CD8-positive, alpha-beta T cell (primary cell): ENCODE measurements at places on chromosomes 6 and 20.

DNA sequence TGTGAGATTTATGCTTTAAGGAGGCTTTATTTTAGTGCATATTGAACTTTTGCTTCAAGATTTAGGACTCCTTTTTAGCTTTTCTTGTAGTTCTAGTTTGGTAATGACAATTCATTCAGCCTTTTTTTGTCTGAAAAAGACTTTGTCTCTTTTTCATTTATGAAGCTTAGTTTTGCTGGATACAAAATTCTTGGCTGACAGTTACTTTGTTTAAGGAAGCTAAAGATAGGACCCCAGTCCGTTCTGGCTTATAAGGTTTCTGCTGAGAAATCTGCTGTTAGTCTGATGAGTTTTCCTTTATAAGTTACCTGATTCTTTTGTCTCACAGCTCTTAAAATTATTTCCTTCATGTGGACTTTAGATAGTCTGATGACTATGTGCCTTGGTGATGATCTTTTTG, 142.8 kb upstream of the B3GAT2 start:
- DNase-seq: no peak

DNA sequence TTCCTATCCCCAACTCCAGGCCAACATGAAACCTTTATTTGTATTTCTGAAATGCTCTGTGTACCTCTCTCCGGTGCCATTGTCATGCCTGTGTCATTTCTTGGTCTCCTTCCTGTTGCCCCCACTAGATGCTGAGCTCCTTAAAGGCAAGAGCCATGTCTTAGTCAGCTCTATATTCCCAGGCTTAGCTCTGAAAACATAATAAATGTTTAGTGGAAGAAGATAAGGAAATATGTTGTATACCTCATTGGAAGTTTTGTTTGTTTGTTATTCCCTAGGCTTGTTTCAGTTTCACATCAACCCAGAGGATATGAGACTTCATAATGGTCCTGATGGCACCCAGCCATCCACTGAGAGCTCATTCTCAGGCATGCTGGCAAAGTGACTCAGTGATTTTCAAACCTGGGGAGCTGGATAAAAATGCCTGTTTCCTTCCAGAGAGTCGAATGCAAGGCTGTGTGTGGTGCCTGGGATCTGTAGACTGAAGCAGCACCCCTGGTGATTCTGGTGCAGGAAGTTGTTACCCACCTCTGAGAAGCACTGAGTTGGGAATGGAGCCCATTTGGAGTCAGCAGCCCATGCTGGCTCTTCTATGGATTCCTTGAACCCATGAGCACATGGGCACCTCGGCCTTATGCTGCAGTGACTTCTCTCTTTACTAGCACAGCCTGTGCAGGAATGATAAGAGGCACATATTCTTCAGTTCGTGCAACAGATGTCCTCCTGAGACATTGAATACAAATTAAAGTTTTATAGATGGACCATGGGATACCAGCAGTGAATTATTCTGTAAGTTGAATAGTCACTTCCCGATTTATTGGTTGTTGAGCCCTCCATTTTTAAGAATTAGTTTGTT, 205.2 kb downstream of the FARS2 start:
- DNase-seq: no peak

GRCh38 chr6:16619777-16620176, 141.5 kb downstream of the ATXN1 start:
- no peak for DNase-seq

- DNase-seq: no peak
Observed at GRCh38 chr6:32058511-32058963, 20.3 kb downstream of the CYP21A2 start.

- no peak for DNase-seq
Observed at GRCh38 chr6:6890400-6890858, 217.3 kb upstream of the RREB1 start.

- no peak for DNase-seq
Observed at GRCh38 chr6:47200536-47201334, 109.0 kb downstream of the TNFRSF21 start.

- no peak for DNase-seq
Observed at GRCh38 chr6:113632220-113632864, 224.8 kb upstream of the MARCKS start.

- DNase-seq: no peak
Observed at GRCh38 chr6:112033791-112034615, 19.9 kb upstream of the CCN6 start.

- no peak for DNase-seq
Observed at GRCh38 chr20:36101192-36101591, 53.3 kb upstream of the EPB41L1 start.

DNA sequence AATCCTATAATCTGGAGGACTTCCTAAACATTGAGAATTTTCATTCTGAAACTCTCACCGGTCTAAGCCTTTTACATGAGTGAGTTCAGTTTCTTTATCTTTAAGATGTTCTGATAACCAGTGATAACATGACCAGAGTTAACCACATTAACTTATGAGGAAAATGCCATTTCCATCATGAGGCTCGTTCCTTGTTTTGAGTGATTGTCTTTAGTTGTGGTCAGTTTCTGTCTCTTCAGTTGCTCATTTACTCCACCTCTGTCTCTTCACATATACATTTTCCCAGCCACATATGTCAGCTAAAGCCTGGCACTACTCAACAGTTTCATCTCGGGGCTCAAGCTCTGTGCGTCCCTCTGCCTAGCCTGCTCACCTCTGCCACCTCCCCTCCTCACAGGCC, 70.4 kb downstream of the JAG1 start:
- DNase-seq: no peak

DNA sequence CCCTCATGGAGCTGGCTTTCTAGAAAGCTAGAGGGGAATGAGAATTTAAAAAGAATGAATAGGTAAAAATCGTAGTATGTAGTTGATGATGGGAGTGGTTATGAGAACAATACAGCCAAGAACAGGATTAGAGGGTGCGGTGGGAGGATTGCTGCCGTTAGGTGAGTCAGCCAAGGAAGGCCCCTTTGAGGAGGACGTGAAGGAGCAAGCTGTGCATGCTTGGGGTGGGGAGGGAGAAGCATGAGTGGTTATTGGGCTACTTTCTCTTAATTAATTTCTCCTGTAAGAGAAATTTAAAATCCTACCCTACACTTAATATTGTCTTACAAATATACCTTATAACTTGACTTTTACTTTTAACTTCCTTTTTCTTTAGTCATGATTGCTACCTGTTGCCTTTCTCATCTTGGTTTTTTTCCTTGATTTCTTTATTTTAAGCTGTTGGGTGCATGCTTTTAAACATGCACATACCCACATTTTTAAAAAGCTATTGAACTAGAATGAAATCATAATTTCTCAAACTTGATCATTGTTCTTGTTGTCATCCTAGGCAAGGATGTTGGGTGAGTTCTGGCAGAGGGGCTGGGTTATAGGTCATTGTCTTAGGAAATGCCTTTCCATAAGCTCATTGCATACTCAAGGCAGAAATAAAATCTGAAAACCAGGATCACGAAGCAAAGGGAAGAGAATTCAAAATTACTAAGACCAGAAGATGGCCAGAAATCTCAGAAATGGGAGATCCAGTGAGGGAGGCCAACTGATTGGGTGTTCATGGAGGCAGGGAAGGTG, 114.5 kb downstream of the TCP11 start:
- DNase-seq: no peak

GRCh38 chr6:169326067-169326799, 72.6 kb upstream of the THBS2 start:
- no peak for DNase-seq

GRCh38 chr6:125524356-125524755, 222.6 kb upstream of the HDDC2 start:
- DNase-seq: no peak

- DNase-seq: no peak
Observed at GRCh38 chr20:23203310-23203709, 117.2 kb upstream of the CD93 start.

GRCh38 chr20:5662769-5663168, 87.4 kb upstream of the SHLD1 start:
- no peak for DNase-seq

- DNase-seq: no peak
Observed at GRCh38 chr6:7147051-7147671, 39.4 kb downstream of the RREB1 start.

DNA sequence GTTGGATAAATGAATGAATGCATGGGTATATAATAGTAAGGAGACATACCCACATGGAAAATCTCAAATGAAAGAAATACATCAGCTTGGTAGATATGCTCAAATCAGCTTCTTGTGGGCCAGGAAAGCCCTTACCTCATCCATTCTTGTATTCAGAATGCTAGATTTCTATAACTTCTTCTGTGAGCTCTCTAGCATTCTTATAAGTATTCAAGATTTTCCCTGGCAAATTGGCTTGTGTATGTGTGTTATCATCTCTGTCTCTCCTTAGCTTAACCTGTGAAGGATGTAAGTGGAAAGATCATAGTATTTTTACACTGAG, 100.8 kb downstream of the OR2B2 start:
- DNase-seq: no peak

DNA sequence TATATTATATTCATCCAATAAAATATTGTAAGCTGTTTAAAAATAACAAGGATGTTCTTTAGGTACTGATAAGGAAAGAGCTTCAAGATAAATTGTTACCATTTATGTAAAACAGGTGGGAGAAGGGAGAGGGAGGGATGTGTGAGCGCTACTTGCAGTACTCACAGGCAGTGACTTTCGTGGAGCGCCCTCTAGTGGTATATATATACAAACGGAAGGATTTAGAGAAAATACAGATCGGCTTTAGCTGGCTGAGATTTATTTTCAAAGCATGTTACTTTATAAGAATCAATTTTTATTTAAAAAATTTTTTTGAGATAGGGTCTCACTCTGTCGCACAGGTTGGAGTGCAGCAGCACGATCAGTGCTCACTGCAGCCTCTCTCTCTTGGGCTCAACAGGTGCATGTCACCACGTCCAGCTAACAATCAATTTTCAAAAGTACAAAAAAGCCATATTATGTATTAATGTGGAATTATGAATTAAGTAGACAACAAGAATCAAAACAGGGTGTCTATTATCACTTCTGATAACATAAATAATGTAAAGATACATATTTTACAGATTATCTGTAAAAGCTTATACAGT, 3.3 kb upstream of the MOG start:
- peak; percentile 49 for DNase-seq

DNA sequence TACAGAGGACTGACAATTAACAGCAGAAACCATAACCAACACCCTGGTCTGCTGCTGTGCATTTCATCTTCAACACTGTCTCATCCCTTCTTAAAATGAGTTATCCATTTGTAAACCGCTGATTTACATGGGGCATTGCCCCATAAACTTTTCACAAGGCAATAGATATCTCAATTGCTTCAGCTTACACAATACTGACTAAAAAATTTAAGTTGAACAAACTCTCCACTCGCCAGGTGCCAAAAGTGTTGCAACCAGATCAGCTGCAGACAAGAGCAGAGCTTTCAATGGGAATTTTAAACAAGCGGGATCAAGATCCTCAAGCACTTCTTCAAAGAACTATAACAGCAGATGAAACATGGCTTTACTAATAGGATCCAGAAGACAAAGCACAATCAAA, 183.0 kb downstream of the TASP1 start:
- no peak for DNase-seq

GRCh38 chr20:32977281-32978008, 26.8 kb downstream of the SUN5 start:
- no peak for DNase-seq

- DNase-seq: peak; percentile 55
Observed at GRCh38 chr6:28258877-28259777, at the start of gene NKAPL. NKAPL (plus strand) TSS chr6:28259297; CDS start chr6:28259372, 75 bp downstream.

GRCh38 chr20:18754653-18755045, 58.9 kb upstream of the SCP2D1 start:
- DNase-seq: no peak

GRCh38 chr20:49009899-49010631, 36.0 kb upstream of the CSE1L start:
- no peak for DNase-seq

GRCh38 chr6:16180696-16181438, 52.0 kb downstream of the MYLIP start:
- no peak for DNase-seq

- DNase-seq: no peak
Observed at GRCh38 chr6:7631466-7631865, 41.5 kb downstream of the SNRNP48 start.

- DNase-seq: no peak
Observed at GRCh38 chr6:62999796-63000195, 211.5 kb upstream of the FKBP1C start.

GRCh38 chr20:62357187-62357667, 9.9 kb downstream of the LAMA5 start:
- no peak for DNase-seq

DNA sequence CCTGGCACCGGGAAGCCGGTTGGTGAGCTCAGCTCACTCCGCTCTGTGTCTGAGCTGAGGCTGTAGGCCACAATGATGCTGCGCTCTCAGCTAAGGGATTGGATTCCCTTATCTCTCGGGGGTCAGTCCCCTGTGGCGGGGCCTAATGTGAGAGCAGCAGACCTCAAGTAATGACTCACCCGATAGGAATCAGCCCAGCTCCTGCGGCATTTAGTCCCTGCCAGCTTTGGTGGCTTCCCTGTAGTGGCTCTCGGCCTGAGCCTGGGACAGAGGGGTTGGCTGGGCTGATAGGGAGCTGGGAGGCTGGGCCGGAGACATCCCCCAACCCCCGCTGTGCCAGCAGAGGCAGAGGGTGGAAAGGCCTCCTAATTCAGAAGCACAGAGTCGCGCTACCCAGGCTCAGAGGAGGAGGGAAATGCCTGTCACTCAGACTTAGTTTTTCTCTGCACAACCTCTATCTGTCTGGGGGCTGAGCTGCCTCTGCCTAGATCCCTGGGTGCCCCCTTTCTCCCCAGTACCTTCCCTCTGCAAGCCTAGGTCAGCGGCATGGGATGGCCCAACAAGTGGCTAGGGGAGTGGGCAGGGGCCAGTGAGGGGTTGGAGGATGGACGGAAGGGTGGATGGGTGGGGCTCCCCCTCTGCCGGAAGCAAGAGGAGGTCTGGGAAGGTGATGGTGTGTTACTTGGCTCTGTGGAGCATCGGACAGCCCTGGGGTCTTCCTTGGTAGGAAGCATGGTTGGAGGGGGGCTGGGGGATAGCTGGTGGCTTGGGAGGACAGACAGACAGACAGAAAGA, 92.2 kb downstream of the CDH22 start:
- no peak for DNase-seq

- DNase-seq: no peak
Observed at GRCh38 chr20:45950330-45950646, 15.8 kb downstream of the PCIF1 start.

- no peak for DNase-seq
Observed at GRCh38 chr6:87822011-87822410, 120.0 kb upstream of the AKIRIN2 start.

- DNase-seq: no peak
Observed at GRCh38 chr20:59738851-59739250, 134.5 kb downstream of the PHACTR3 start.

DNA sequence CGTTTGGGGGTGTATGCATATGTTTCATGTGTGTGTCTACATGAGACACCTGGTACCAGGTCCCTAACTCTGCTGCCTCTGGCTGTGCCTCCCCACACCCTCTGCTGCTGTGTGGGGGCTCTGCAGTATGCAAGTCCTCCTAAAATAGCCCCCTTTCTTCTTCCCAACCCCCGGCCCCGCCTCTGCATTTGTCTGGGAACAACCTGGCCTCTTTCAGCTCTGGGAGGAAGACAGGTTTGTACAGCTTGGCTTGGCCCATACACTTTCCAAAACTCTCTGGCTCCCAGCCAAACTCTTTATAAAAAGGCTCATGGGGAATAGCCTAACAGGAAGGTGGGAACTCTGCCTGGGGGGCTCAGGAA, 27.1 kb upstream of the EMILIN3 start:
- DNase-seq: no peak
